ENCODE measurements at places on chromosomes 1 and 21.

DNA sequence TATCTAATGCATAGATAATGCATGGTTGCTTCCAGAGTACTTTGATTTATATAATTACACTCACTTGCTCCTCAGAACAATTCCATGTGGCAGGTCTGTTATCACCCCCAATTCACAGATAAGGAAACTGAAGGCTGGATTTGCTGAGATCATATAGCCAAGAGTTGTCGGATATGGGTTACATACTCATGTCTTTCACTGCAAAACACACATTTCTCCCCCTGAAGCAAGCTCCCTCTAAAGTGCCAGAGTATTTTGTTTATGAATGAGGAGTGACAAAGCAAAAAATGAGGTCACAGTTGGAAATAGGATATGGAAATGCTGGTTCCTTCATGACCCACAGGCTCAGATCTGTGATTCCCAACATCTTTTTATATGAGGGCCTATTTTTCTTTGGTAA lies 134.2 kb downstream of the ROR1 start:
- no peak for DNase-seq

GRCh38 chr1:222288053-222288452 lies 259.9 kb downstream of the HHIPL2 start:
- DNase-seq, result no peak

GRCh38 chr1:153535242-153536011 lies at the start of gene S100A6:
S100A6 (minus strand) TSS chr1:153535991; CDS start chr1:153535339, 652 bp downstream.
- peak; percentile 50 for DNase-seq

DNA sequence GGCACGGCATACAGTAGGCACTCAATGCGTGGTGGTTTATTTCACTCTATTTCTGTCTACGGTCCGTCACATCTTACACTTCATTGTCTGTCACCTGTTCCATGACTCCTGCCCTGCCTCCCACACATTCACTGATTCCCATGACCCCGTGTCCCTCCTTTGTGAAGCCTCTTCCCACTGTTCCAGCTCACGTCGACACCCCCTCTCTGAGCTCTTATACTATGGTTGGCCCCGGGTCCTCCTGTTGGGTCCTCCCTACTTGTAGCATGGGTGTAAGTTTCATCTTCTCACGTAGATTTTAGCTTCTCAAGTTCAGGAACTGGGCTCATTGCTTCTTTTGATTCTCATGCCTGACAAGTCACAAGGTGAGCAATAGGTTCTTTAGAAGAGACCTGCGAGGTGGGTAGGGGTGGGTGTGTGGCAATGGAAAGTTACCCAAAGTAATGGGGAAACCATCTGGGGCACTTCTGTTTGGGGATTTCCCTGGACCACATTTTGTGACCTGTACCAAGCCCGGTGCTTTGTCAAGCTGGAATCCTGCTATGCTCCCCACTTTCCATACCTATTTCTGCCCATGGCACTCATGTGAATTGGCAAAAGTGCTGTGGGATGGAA lies 22.1 kb upstream of the IL10 start:
- DNase-seq, result peak; percentile 52

GRCh38 chr1:16716691-16717335 lies 23.5 kb upstream of the RNU1-4 start:
- no peak for DNase-seq

DNA sequence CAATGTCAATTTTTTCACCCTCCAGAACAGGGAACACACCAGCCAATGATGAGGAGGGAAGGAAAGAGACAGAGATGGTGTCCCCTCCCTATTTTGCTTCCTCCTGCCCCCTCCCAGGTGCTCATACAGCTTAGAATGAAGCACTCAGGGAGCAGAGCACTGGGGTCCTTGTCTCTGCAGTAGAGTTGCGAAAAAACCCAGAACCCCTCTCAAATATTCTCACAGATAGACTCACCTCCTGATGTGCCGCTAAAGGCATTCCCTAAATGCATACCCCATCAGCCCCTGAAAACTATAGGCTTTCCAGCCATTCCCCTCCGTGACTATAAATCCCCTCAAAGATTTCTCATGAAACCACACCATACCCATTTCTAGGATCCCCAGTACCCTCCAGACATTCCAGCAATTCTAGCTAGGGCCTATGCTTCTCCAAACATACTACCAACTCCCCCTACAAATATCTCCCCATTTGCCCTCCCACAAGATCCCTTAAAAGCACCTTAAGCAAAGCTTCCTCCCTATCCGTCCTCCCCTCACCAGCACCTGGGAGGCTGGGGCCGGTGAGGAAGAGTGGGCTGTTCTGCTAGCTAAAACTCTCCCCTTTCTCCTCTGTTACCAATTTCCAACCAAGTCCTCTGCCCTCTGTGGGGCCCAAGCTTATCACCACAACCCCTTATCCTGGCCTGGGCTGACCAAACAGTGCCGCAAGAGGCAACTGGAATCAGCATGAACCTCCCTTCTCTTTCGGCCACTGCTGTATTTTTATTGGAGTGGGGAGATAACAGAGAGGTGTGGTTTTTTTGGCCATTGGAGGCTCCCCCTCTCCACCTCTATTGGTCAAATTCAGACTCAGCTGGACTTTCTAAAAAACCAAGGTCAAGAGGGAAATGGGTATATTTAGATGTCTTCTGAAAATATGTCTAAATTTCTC lies 54.7 kb downstream of the RHBG start:
- DNase-seq, result no peak

GRCh38 chr1:212752252-212752933 lies 39.2 kb downstream of the NSL1 start:
- DNase-seq, result no peak

DNA sequence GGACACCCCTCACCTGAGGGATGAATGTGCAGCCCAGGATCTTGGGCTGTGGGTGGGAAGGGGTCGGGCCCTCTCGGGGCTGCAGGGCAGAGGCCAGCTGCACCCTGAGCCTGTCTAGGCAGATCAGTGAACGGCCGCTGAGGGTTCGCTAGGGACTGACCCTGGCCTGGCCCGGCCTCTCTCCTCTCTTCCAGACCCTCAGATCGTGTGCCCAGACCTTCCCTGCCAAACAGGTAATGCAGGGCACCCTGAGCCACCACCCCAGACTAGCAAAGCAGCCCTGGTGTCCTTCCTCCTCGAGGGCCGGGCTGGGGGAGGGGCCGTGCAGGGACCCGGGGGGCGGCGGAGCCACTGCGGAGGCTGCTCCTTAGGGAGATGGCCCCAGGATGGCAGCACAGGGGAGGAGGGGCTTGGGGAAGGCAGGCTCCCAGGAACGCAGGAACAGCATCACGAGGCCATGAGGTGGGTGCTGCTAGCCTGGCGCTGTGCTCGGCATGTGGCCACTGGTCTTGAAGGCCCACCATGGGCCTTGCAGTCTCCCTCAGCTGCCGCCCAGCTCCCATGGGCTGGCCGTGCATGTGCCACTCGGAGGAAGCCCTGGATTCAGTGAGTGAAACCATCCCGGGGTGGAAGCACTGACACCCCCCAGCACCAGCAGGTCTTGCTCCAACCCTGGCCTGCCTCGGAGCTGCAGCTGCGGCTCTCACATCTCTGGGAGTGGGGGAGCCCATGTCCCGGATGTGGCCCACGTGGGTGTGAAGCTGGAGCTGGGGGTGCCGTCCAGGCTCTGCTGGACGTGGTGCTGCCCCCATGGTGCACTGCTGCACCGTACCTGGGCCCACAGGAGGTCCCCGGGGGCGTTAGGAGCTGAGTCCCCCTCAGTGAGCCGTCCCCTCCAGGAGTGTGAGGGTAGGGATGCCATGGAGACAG lies 28.7 kb downstream of the COL6A2 start:
- DNase-seq, result no peak

DNA sequence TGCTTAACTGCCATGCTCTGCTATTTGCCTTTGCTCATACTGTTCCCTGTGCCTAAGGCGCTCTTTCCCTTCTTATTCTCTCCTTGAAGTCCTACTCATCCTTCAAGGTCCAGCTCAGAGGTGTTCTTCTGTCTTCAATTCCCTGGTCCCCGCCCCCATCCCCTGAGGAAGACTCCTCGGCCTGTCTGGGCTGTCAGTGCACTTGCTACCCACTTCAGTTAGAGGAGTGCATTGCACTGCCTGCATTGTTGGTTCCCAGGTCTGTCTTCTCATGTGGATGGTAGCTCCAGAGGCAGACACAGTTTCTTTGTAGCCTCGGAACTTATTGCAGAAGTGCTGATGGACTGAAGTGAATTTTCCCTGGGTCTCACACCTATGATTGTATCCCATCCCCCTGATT lies 194.0 kb downstream of the C1orf94 start:
- DNase-seq, result no peak

GRCh38 chr21:33198346-33199099 lies 31.2 kb upstream of the IFNAR2 start:
- no peak for DNase-seq

DNA sequence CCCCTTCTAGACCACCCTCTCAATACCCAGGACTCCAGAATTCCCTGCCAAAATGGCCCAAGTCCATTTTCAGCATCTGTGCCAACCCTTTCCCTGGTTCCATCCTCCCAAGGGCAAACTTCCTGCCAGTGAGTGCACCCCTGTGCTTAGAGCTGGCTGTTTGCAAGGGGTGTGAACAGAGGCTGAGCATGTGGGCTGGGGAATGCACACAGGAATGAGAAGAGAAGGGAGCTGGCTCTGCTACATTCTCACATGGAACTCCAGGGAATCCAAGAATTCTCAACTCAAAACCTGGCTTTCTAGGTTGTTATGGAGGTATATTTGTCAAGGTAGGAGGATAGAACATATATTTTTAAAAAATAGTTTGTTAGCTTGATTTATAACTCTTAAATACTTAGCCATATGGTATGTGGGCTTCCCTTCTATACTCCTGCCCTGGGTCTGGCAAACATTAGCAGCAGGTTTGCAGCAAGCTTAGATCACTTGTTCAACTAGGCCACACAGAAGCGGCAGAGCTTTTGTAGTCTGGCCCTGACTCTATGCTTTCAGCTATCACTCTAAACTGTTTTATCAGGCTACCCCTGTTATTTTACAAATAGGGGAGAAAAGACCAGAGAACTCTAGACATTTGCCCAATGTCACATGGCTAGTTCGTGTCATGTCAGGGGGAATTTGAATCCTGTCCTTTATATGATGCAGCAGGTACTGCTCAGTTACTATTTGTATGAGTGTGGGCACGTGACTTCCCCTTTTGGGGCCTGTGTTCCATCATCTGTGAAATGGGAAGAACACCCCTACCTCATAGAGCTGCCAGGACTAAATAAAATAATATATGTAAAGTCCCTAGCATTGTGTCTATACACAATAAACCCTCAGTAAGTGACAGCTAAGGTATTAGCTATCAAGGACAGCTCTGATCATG lies 8.1 kb upstream of the STMN1 start:
- DNase-seq, result no peak

DNA sequence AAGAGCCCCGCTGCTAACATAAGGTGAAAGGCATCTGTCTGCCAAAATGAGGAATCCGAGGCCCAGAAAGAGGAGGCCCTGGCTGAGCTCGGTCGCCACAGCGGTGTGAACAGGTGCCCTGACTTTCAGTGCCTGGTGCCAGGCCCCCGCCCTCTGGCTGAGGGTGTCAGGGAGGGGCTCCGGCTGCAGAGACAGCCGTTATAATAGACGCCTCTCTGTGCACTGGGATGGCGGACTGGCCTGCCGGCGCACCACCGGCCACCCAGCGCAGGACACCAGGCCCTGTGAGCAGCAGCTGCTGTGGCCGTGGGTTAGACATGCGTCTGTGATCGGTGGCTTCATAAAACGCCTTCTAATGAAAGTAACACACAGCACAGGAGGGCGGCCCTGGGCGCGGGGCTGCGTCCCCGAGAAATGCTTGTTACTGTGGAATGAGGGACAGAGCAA lies 51.4 kb upstream of the ACTRT2 start:
- DNase-seq, result no peak

- no peak for DNase-seq
These were observed 22.7 kb upstream of the PDXK start for GRCh38 chr21:43696214-43696613.

DNA sequence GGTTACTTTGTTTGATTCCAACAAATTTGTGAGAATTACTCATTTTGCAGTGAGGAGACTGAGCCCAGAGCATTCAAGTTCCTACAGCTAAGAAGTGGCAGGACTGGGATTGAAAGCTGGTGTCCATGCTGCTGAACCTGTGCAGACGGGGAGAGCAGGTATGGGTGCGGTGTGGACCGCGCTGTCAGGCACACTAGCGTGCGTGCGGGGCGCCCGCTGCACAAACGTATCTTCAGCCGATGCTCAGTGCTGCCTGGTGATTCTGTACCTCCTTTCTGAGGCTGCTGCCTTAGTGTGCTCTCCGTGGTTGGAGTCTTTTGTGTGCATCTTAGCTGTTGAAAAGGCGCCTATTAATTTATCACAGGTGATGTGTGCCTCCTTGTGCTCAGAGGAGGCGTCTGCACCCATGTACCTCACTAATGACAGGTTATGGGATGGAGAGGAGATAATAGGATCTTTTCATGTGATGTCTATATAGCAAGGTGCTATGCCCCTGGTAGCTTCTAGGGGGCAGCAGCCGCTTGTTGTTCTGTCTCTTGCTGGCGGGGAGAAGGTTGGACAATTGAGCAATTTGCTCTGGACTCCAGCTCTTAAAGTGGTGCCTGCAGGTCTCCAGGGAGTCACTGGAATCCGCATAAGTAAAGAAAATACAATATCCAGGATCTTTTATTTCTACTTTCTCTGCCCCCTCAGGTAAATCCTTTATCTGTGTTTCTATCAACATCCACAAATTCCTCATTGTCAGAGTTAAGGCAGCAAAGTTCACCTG lies 32.5 kb downstream of the PEX14 start:
- DNase-seq, result peak; percentile 35

DNA sequence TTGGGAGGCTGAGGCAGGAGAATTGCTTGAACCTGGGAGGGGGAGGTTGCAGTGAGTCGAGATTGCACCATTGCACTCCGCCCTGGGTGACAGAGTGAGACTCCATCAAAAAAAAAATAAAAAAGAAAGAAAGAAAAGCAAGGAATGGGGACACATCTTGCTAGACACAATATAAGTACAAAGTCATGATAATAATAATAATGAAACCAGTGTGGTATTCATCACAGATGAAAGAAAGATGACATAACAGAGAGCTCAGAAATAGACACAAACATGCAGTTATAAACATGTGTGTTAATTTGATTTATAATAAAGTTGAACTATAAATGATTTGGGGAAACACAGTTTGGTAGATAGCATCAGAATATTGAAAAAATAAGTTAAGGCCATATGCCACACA lies 264.1 kb downstream of the SRGAP2C start:
- no peak for DNase-seq

DNA sequence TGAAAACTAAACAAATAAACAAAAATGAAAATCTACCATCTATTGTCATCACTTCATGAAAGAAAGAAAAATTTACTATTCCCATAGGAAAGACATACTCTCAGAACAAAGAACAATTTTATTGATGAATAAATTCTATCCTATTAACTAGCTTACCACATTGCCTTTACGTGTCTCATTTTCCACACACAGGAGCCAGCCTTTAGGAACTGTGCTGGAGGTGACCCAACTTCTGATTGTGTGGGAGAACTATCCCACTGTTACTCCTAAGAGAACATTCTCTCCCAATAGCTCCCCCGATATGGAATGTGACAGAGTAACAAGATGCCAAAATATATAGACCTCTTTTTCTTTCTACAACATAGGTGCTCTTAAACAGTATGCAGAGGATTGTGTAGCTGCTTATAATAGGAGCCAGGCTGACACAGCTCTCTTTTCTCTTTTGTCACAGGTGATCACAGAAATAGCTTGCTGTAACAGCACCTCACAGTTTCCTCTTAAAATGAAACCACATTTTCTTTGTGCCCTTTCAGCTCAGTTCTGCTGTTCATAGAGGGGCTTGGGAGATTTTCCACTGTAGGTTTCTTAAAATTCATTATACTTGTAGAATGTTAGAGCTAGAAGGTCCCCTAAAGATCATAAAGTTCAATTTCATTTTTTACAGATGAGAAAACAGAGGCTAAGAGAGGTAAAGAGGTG lies 35.5 kb downstream of the C21orf91 start:
- DNase-seq, result no peak

Measured in activated naive CD8-positive, alpha-beta T cell treated with anti-CD3 and anti-CD28 coated beads for 36 hours (primary cell).